Right lung (tissue), 10 donors: ENCODE measurements at places on chromosomes 3 and 15. TPM values are rescaled to one million over a fixed set of nuclear protein-coding genes. Genes with fewer than 3 reads are reported as not detected.

- no peak for DNase-seq
Observed at GRCh38 chr3:107775974-107776373, 253.2 kb downstream of the BBX start.

DNA sequence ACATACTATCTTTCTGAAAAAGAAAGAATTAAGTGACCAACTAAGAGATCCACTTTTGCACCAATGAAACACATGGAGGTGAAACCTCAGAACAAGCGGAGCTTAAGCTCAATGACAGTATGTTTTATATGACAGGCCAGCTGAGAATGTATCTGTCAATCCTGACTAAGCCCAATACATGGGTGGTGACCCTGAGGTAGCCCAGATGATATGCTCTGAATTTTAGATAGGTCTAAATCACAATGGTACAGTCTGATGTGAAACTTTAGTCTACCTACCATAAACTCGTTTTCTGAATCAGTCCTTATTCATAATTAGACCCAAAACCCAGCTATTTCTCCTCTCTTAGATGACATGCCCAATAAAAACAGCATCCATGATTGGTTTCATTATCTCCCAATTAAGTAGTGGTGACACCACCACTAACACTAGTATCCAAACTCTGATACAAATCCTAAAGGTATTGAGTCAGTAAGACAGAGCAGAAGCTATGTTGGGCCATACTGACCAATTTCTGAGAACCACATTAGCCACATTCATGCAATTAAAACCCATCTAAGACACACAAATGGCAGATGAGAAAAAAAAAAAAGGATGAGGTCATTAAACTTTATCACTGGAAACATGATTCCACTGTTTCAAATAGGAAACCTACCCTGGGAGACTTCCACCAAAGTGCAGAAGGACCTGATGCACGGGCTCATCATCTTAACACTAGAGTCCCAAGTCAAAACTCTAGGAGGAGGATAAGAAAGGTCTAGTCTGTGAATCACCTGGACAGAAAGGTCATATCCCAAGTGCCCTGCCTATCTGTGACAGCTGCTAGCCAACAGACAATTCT lies 20.6 kb downstream of the CMTM6 start:
- no peak for DNase-seq

DNA sequence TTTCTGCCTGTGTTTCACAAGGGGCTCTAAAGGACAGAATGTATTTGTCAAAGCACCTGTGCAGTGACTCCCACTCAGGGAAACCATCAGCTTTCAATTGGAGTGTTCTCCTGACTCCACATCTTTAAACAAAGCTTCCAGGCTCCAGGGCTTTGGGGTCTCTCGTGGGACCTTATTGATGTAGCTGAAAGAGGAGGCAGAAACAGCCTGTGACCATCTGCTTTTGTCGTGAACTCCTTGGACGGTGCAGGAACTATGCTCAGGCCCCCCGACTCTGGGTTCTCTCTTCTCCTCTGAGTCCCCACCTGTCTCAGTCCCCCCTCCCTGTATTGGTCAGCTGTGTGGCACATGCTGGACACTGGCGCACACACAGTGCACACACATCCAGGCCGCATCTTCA lies 486.8 kb downstream of the GABRG3 start:
- DNase-seq, result no peak

DNA sequence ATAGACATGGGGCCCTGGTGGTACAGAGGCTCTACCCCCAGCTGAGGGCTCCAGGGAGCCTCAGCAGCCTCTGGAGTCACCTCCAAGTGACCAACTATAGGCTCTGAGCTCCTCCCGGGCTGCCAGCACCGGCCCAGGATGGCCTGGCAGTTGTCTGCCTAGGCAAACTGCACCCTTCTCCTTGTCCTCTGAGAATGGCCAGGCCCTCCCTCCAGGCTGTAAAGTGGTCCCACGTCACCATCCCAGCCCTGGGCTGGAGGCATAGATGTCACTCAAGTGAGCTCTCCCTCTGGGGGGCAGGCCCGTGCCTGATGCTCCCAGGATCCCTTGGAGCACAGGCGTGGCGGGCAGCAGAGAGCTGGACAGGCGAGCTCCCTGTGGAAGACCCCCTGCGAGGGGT lies 120.1 kb downstream of the SEC22A start:
- no peak for DNase-seq

GRCh38 chr3:37984596-37984995 lies 6.0 kb upstream of the VILL start:
- no peak for DNase-seq

GRCh38 chr3:58824777-58825176 lies 158.2 kb upstream of the FAM3D start:
- DNase-seq, result no peak

GRCh38 chr3:143571548-143571947 lies 276.7 kb downstream of the SLC9A9 start:
- DNase-seq, result no peak

DNA sequence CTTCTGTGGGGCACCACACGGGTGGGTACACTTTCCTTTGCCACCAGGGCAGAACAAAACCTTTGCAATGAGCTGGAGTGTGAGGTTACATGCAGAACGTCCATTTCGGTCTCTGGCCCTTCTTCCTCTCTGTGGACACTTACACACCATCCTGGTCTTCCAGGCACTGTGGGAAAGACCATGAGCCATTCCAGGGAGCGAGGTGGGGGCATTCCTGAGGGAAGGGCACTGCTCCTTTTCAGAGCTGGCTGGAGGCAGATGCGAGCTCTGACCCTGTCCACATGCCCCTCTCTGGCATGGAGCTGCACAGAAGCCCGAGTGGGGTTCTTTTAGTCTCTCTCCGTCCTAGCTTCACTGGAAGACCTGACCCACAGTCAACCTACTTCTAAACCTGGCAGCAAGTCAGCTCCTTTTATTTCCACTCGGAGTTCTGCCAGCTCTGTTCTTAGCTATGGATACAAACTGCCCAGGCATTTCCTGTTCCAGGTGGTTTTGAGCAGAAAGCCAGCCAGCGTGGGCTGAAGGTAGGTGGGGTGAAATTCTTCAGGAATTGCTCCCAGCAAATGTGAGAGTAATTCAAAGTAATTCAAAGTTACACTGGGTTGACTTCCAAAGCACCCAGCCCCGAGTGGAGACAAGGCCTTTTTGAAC lies 281.4 kb downstream of the ADAMTS17 start:
- DNase-seq, result peak; percentile 46

GRCh38 chr3:157042226-157042625 lies 117.7 kb downstream of the CCNL1 start:
- DNase-seq, result no peak

DNA sequence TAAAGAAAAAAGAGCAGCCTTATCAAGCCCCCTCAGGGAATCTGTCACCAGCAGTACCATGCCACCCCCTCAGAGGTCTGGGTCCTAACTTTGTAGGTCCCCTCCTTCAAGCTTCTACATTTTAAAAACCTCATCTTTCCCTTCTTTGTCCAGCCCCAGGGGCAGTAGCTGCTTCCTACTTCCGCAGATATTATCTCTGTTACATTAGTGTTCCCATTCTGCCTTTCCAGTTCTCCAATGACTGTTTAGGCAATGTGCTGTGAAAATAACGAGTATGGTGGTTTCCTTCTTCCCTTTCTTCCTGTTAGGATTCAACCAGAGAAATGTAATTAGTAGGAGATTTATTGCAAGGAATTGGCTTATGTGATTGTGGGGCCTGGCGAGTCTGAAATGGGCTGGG lies 126.1 kb upstream of the TNIK start:
- no peak for DNase-seq

DNA sequence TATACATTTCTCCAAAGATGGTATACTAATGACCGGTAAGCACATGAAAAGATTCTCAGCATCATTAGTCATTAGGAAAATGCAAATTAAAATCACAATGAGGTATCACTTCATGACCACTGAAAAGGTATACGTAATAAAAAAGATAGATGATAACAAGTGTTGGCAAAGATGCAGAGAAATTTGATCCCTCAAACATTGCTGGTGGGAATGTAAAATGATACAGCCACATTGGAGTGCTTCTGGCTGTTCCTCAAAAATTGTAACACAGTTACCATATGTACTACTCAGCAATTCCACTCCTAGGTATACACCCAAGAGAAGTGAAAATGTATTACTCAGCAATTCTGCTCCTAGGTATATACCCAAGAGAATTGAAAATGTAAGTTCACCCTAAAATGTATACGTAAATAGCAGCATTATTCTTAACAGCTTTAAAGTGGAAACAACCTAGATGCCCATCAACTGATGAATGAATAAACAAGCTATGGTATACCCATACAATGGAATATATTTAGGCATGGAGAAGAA lies 25.0 kb upstream of the KY start:
- DNase-seq, result no peak

- no peak for DNase-seq
Observed at GRCh38 chr3:11555881-11556633, 87.7 kb downstream of the VGLL4 start.

DNA sequence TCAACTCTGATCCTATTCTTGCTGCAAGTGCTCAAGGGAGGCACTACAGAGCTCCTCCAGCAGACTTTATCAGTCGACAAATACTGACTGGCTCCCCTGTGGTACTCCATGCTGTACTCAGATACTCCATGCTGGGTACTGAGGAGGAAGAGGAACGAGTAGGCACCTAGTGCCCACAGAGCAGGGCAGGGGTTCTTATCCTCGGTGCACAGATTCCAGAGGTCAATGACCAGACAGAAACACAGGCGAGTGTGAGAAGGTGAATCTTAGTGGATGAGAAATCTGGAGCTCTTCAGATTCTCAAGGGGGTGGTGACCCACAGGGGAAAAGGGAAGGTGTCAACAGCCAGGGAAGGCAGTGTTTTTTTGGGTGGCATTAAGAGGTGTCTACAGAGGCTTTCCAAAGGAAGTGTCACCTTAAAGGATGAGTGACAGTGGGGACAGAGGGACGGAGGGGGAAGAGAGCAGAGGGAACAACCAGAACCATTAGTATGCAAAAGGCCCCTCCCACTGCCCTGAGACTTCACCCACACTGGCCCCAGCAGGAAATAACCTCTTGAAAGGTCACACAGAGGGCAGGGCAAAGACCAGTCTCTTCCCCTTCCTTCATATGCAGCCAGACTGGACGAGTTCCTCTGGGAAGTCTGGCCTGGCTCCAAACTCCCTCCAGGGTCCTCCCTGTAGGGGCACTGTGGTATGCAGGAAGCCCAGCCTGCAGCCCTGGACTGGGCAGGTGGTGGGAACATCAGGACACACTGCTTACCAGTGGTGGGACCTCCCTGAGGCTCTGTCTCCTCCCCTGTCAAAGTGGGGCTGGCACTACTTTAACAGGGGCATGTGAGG lies 27.5 kb downstream of the CCDC12 start:
- DNase-seq, result no peak

DNA sequence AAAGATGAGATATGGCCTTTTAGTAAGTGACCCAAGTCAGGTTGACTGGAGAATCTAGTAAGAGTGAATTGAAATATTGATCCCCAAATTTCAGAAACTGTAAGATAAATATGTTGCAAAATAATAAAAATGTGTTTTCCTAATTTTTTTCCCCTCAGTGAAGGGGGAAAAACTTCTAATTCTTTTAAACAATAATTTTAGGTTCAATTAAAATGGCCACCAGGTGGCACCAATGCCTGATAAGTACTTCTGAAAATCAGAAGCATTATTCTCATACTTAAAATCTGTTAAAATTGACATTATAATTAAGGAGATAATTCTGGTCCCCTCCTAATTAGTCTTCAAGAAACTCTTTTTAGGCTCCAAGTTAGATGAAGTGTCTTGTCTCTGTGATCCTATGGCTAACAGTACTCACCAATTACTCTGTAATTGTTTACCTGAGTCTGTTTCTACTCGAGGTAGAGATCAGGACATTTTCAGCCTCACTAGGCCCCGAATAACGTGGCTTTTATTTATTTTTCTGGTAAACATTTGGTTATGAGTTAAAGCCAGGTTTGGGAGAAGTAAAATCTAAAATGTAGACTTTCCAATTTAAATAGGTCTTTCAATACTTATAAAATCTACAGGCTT lies 52.6 kb downstream of the NMD3 start:
- peak; percentile 30 for DNase-seq

DNA sequence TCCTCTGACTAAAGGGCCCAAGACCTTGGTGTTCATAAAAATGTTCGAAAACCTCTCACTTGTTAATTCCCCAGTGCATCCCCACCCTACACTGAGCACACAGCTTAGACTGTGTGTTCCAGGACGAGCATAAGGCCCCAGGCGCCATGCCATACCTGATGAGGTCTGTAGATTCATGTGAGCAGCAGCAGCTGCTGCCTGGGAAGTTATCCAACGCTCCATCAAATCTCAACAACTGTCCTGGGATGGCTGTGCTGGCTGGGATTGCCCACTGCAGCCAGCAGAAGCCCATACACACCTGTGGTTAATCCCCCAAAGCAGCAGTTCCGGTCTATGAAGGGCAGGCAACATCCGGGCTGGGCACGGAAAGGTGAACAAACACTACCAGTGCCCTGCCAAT lies 391.2 kb downstream of the IL20RB start:
- DNase-seq, result no peak

DNA sequence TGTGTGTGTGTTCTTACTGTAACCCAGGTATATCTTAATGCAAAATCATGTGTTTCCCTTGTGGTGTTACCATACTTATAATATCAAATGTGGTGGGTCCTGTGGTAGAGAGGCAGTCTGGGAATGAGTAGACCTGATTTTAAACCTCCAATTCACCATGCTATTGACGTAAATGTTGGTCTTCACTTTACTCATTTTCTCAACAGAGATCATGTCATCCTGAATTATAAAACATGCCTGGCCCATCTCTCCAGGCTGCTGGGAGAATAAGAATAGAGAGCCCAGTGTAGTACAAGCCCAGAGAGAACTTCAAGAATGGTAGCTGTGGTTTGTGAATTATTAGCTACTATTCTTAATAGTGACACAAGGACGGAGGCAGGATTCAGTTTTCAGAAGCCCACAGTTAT lies 88.1 kb downstream of the MBNL1 start:
- no peak for DNase-seq

DNA sequence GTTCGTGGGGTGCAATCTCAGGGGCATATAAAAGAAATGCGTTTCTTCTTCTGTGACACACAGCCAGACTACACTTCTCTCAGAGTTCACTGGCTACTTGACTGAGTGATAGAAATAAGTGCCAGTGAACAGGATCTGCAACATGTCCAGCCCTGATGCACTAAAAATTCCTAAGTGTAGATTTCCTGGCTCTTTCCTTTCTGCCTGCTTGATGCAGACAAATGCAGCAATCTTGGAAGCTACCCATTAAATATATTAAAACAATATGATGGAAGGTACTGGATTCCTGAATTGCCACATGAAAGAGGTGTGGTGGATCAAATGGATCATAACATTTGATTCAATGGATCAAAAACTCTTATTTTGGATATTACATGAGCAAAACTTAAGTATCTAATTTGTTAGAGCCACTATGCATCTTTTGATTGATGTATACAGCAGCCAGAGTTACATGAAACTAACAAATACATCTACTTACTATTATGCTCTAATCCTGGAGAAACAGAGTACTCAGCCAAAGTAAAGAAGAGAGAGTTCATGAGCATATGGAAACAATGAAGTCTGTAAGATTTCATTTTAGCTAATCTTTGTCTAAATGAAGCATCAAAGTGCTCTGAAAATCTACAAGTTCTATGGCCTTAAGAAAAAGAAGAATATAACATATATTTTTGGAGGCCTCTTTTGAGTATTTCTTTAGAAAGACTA lies 222.6 kb downstream of the ZNF385D start:
- DNase-seq, result no peak

Gene SNTN
- polyA plus RNA-seq, result 8.6 TPM

Gene TM4SF18
- polyA plus RNA-seq, result 11.7 TPM

Gene FETUB
- not detected for polyA plus RNA-seq

Gene THOC7
- polyA plus RNA-seq, result 78.4 TPM

Gene CMTM8
- polyA plus RNA-seq, result 13.9 TPM

Gene TGM4
- 0.03 TPM for polyA plus RNA-seq

Gene TNNC1
- polyA plus RNA-seq, result 31.2 TPM

Gene HDC
- 1.0 TPM for polyA plus RNA-seq

Gene SEMA6D
- polyA plus RNA-seq, result 40.8 TPM

Gene GPD1L
- 40.7 TPM for polyA plus RNA-seq

Gene FGF12
- 10.7 TPM for polyA plus RNA-seq

Gene FANCI
- polyA plus RNA-seq, result 61.1 TPM
